ENCODE measurements at places on chromosomes 1 and 21.

DNA sequence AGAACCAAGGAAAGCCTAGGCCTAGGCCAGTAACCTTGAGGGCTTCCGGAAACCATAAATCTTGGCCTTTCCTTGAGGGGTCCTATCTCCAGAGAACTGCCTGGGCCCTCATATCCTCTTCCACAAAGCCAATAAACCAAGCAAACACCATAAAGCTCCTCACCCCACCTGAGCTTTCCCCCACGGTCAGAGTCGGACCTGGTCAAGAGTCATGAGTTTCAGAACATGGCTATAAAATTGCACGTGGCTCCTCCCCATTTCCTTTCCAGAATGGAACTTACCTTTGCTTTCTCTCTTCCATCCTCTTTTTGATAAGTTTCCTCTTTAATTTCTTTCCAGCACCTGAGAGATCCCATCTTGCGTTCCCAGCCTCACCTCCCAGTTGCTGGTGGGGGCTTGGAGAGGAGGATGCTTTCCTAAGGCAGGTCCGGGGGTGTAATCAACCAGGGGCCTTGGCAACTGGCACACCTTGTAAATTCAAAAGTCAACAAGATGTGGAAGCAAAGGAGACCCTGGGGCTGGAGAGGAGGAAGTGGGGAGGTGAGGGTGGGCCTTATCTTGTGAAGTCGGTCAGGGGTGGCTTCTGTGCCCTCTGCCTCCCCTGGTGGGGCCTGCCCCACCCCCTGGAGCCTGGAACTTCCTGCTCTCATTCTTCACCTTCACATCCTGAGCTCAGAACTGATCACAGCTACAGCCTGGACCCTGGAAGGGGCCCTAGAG lies 259.9 kb downstream of the FOXD2 start:
- DNase-seq, result no peak

- DNase-seq, result no peak
These were observed 32.1 kb upstream of the CHRM3 start for GRCh38 chr1:239354231-239354630.

DNA sequence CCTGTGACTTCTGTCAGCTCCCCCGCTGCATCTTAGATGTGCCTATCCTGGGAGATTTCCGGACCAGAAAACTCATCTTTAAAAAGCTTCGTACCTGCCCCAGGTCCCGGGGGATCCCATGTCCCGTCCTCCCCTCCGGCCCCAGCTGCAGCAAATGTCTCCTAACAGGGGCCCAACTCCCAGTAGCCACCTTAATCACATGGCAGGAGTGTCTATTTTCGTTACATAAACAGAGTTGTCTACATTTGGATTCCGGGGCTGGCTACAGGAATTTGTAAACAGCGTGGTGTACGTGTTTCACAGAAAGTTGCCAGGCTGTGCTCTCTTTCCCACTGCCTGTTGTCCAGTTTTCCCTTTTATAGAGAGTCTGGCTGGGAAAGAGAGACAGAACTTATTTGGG lies 17.9 kb upstream of the KCNE2 start:
- no peak for DNase-seq

DNA sequence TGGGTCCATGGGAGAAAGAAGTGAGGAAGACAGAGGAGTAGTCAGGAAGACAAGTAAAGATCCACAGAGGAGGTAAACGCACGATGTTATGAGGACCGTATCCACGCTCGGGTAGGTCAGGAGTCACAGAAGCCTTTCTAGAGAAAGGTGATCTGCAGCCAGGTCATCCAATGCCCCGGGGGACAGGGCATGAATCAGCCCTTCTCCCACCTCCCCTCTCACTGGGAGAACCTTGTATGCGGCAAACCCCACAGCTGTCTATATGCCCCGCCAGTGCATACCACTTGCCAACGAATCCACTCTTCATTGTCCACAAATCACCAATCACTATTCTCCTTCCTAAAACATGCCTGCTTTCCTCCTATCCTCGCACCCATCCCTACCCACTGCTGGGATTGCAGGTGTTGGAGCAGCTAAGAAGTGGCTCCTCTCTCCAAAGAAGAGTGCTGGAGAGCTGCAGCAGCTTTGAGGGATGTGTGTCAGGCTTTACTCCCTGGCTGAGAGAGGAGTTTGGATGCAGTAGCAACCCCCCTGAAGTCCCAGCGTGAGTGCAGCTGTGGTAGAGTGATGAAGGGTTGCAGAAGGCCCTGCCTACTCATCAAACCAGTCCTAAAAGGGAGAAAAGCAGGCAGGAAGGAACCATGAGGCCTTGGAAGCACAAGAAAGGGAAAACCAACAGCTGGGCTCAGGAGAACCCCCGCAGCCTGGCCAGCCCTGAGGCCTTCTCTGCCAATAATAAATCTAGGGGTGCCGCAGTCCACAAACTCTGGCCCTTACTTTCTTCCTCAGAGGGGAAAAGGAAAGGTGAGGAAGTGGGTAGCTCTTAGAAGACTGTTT lies 102.2 kb upstream of the GADD45A start:
- DNase-seq, result no peak

DNA sequence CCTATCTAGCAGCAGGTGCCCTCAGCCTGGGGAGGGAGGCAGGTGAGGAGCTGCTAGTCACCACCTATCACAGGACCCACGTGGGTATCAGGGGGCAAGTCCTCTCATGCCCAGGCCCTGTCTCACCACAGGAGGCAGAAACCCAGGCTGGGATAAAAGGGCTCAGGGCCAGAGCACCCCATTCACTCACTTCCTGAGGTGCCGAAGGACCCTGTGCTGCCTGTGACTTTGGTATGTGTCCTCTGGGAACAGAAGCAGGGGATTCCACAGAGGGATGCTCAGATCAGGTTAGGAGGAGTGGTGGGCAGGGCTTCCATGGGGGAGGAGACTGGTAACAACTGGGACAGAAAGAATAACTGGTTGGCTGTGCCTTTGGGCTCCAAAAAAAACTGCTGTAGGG lies at the start of gene LCE1E:
TSS of gene LCE1E (plus strand) at position 181 of the 400 bp plus-strand sequence. CDS start 1,043 bp downstream, outside the sequence.
- DNase-seq, result no peak

DNA sequence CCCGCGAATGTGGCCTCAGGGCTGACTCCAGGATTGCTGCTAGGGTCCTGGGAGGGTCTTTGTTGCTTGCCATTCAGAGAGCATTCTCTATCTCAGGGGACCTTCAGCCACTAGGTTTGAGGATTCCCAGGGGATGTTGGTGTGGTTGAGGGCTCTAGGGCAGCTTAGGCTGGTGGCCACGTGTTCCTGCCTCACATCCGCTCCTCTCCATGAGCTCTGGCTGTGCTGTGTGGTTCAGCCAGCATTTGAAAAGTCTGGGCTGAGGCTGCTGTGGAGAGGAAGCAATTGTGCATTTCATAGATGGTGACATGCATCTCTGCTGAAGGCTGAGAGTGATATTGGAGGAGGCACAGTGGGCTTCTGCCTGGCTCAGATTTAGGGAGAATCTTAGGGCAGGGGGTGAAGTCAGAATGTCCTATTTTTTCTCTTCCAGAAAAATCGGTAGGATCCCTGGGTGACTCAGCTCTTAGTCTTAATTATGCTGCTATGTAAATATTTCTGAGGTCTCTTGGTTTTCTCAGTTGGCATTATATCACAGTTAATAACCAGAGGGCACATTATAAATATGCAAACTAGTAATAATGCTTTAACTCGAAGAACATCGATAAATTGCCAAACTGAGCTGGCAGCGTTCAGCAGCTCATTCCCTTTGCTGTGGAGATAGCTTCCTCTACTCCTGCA lies 182.3 kb downstream of the CAMTA1 start:
- DNase-seq, result no peak

GRCh38 chr21:27812279-27812678 lies 845.4 kb upstream of the ADAMTS5 start:
- DNase-seq, result no peak

GRCh38 chr1:61397935-61398334 lies 315.6 kb downstream of the NFIA start:
- DNase-seq, result no peak

- no peak for DNase-seq
These were observed 144.2 kb downstream of the SYT2 start for GRCh38 chr1:202565890-202566602.

- DNase-seq, result no peak
These were observed 245.3 kb downstream of the PLPP3 start for GRCh38 chr1:56334047-56334446.

- DNase-seq, result no peak
These were observed 13.1 kb upstream of the EXO1 start for GRCh38 chr1:241834733-241835377.

GRCh38 chr21:35036465-35037383 lies 12.4 kb downstream of the RUNX1 start:
- DNase-seq, result no peak

DNA sequence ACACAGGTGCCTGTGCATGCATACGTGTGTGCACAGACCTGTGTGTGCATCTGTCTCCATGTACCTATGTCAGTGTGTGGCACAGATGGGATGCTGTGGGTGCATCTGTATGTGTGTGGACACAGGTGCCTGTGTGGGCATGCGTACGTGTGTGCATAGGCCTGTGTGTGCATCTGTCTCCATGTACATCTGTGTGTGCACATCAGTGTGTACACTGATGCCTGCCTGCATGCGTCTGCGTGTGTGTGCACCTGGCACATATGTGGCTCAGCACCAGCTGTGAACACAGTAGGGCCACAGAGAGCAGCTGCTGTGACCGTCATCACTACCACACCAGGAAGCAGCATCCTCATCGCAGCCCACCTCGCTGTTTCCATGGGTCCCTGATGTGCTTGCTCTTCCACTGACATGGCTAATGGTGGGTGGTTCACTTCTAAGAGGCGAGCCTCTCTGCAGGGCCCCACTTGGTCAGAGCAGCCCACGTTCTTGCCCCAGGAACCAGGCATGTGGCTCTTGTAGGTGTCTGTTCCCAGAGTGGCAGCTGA lies 9.6 kb upstream of the SPATC1L start:
- no peak for DNase-seq

- no peak for DNase-seq
These were observed 16.4 kb downstream of the SPRTN start for GRCh38 chr1:231354330-231355020.

DNA sequence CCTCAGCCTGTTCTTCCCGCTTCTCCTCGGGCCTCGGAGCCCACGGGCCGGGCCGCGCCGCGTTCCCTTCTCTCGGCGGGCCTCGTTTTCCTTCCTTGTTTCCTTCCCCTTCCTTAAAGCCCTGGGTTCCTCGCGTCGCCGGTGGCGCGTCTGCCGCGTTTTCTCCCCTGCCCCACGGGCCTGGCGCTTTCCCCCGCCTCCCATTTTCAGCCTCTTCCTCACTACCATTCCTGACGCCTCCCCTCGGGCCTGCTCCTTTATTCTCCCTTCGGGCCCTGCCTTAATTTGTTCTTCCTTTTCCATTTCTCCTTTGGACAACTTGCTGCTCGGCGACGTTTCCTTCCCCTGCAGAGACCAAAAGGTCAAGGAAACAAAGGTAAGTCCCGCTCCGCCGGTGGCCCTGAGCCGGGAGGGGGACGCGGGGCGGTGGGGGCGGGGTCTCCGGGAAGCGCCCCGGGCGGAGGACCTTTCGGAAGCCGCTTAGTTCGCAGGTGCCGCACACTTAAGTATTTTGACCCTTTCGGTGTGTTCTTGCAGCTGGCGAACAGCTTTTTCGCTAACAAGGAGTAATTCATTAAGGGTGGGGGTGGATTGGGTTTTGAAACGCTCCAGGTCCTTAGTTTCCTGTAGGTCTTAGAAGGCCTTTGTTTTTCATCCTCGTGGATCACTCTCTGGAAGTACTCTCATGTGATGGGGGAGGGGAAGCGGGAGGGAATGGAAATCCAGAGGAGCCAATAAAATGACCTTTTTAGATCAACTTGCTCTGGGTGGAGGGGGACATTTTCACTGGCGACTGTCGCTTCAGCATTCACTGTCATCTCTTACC lies 780 bp downstream of the YTHDF2 start:
- peak; percentile 60 for DNase-seq

GRCh38 chr1:230797942-230798365 lies 50.8 kb downstream of the CAPN9 start:
- DNase-seq, result peak; percentile 38

GRCh38 chr1:21691739-21692138 lies 22.6 kb upstream of the RAP1GAP start:
- DNase-seq, result no peak

DNA sequence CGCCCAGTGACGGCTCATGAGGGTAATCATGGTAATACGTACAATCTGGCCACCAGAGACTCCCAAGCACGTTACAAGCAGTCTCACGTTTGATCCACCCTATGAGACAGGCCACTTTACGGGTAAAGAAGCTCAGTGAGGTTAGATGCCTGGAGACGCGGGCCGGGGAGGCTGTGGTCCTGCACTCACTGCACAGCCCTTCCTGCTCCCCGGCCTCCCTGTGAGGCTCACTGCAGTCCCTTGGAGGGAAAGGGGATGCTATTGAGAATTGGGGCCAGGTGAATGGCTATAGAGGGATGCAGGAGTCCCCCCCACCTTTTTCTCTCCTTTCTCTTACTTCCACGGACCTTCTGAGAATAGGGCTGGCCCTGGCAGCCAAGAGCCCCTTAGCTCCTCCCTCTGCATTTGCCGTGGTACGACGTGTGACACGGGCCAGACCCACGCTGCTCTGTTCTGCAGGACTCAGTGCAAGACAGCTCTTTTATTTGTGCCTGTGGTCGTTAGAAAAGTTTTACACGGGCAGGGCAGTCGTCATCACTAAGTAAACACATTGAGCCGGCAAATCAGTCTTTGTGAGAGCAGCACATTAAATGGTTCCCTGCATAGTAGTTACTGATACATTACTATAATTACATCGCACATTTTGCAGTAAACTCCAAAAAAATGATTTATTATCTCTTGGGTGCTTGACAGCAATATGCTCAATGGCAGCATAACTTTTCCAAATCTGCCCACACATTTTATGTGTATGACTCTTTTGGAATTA lies 18.8 kb downstream of the KIF26B start:
- DNase-seq, result no peak

DNA sequence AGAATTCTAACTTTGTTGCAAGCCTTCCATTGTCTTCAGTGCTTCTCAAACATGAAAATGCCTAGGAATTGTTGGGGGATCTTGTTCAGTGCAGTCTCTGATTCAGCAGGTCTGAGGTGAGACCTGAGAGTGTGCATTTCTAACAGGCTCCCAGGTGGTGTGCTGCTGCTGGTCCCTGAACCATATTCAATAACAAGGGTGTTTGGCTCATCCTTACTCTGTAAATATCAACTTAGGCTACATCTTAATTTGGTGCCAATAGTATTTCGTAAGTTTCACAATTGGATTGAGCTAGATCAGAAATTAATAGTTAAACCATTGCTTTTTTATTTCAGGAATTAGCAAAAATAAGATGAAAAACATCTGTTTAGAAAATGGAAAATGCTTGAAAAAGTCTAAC lies 59.1 kb upstream of the GPR88 start:
- DNase-seq, result no peak

DNA sequence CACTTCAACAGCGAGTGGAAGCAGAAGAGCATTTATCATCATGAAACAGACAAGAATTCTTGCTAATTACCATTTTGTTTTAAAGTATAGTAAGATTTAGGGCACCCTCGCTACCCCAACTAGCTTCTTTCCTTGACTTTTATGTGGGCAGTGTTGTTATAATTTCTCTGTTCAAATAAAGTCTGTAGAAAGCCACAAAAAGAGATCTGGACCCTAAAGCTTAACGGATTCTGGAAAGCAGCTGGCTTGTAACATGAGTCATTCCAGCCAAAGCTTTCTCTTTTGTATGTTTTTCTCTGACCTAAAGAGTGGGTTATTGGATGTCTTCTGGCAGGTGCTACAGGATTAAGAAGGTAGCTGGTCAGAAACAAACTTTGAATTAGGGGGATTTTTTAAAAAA lies 37.4 kb downstream of the RUNX1 start:
- DNase-seq, result no peak

- DNase-seq, result no peak
These were observed 245.4 kb downstream of the PBX1 start for GRCh38 chr1:164804366-164804765.

- no peak for DNase-seq
These were observed 269.3 kb upstream of the LYPLAL1 start for GRCh38 chr1:218904416-218904815.

- no peak for DNase-seq
These were observed at the start of gene LCE7A for GRCh38 chr1:152859696-152860095. Gene LCE7A (plus strand): TSS chr1:152859996. CDS start chr1:152860698, 702 bp downstream.

Data from NCI-H2171 (cell line).